RPMI7951 (cell line): ENCODE measurements at places on chromosomes 1 and 21. TPM values are rescaled to one million over a fixed set of nuclear protein-coding genes. Genes with fewer than 3 reads are reported as not detected.

Gene PADI1
- 1.9 and 2.4 TPM in 2 replicates for total RNA-seq

GRCh38 chr1:29590583-29591565, 354.6 kb downstream of the PTPRU start:
- DNase-seq: peak; percentile 99

Gene ECE1
- 112 and 131 TPM in 2 replicates for total RNA-seq

DNA sequence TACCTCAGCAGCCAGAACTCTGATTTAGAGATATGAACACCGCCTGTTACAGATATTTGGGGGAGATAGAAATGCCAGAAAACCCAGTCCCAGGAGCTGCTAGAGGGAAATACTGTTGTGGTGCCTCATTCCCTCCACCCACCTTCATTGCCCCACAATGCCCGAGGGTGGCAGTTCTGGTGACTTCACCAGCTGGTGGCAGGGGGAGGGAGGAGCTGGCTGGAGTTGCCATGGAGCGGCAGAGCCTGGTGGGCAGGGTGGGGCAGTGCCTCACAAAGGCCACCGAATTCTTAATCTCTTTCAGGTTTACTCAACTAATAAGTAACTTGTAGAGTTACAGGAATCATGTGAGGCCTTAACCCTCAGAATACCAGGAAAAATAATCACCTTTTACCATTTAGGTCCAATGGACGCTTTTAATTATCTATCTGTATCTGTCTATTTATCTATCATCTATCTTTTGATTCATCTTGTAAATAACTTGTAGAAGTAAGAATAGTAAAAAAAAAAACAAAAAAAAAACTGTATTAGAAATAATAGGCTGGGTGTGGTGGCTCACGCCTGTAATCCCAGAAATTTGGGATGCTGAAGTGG, 11.7 kb upstream of the S100A11 start:
- no peak for DNase-seq

- peak; percentile 35 for DNase-seq
Observed at GRCh38 chr1:240245629-240246020, 153.9 kb downstream of the FMN2 start.

Gene NKAIN1
- 0.20 and 2.2 TPM in 2 replicates for total RNA-seq

GRCh38 chr1:57464756-57465155, 40.9 kb upstream of the DAB1 start:
- DNase-seq: no peak

- DNase-seq: no peak
Observed at GRCh38 chr1:221256773-221257172, 377.5 kb downstream of the HLX start.

DNA sequence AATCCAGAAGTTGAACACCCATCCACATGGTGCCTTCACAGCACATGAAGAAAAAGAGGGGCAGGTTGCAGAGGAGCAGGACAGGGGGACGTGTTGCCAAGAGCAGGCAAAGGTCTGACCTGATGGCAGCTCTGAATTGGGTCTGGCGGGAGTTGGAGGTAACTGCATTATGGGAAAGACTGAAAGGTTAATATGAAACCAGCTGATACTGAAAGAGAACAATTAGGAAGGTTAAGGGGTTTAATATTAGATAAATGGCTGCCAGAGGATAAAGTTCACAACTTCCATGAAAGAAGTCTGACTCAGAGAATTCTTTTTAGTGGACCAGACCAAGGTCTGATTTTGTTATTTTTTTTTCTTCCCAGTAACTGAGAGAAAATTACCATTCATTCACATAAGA, 76.1 kb downstream of the CD58 start:
- DNase-seq: no peak
